ENCODE measurements at places on chromosomes 5 and 9.

GRCh38 chr9:108484468-108484867, 371.3 kb downstream of the ACTL7B start:
- DNase-seq = no peak

- no peak for DNase-seq
Observed at GRCh38 chr9:94250456-94250855, 8.6 kb upstream of the ZNF169 start.

GRCh38 chr9:113682297-113682771, 193.8 kb upstream of the ZNF618 start:
- DNase-seq = peak; percentile 63

DNA sequence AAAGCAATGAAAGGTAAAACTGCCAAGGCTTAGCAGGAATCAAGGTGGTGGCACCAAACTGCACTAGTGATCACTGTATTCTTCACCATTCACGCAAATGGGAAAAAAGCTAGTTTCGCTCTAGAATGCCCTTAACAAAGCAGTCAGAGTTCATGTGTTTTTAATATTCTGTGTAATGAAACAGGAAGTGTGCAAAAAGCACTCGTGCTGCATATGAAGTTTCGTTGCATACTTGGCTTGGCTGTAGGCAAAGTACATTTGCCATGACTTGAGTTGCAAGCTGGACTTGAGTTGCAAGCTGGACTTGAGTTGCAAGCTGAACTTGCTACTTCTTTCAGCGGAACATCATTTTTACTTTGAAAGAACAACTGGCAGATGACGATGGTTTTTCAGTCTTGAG, 55.4 kb downstream of the FOXI1 start:
- no peak for DNase-seq

DNA sequence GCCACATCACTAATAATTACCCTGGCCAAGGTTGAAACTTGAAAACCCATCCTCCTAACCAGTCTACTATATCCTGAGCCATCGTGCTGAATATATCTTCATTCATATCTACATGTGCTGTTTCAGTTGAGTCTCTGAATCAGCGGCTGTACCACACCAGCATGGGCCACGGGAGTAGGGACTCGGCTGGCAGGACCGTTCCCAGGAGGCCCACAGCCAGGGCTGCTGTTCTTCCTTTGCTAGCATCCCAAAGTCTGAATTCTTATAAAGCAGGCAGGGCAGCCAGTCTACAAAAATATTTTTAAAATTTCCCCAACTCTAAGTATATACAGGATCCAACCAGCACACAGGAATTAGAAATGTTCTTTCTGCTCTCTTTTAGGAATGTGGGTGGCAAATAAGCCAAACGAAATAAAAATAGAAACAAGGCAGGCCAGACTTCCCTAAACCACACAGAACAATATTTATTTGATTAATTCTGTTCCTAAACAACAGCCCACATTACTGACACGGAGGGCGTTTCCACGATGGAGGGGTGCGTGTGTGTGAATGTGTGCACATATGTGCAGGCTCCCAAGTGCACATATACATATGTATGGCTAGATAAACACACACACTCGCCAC, 42.8 kb upstream of the EQTN start:
- DNase-seq = no peak

GRCh38 chr5:14009575-14009974, 65.1 kb upstream of the DNAH5 start:
- no peak for DNase-seq
